Activated T-cell treated with anti-CD3 and anti-CD28 coated beads, Interleukin-2, amount 50 U/mL, for 24 hours (primary cell): ENCODE measurements at places on chromosomes 2 and 18.

GRCh38 chr2:16194096-16194390 is 253.7 kb downstream of the MYCN start:
- no peak for DNase-seq

GRCh38 chr2:101821059-101821805 is 123.7 kb downstream of the MAP4K4 start:
- no peak for DNase-seq

DNA sequence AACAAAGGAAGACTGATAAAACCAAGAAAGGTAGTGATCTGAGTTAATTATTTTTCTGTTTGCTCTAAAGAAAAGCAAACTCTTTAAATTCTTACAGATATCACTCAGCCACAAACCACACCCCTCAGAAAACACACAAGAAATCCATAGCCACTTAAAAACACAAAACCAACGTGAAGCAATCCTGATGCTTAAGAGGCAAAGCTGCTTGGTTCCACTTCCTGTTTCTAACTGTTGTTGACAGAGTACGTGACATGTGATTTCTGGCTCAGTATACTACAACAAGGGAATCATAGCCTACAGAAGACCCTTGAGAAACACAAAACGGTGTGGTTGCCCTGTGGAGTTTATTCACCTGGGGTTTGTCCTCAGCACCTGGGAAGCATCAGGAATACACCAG is 240.9 kb upstream of the APCDD1 start:
- DNase-seq: no peak

- no peak for DNase-seq
Measured at GRCh38 chr2:219404291-219404910, 13.8 kb upstream of the DES start.

- DNase-seq: no peak
Measured at GRCh38 chr18:25244170-25244569, 107.8 kb downstream of the ZNF521 start.

GRCh38 chr2:187408926-187409325 is 39.1 kb downstream of the CALCRL start:
- DNase-seq: no peak

DNA sequence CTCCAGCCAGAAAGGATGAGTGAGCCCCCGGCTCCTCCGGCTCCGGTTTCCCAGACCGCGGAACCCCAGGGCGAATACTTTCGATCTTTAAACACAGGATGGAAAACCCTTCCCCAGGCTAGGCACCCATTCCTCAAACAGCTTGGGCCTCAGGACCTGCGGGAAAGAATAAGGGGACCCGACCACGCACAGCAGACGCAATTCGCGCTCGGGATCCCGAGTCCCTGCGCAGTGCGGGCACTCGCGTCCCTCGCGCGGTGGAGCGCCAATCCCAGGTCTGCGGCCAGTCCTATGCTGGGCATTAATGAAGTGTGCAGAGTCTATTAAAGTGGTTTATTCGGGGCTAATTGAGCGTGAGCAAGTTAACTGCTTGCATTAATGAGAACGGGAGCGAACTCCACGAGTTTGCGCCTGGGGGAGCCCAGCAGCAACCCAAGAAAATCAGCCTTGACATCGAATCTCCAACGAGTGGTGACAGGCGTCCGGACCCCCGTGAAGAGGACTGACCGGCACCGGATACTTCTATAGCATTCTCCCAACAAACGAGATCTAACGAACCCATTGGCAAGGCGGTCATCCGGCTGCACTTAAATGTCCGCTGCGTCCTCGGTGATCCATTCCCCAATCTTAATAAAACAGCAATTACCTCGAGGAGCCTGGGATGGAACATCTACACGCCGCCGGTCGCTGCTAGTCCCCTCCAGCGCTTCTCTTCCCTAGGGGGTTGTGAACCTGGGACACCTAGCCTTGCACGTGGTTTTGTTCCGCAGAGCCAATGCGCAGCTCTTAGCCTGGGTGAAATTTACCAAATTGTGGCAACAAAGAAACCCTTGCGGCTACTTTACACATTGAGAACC is 1.6 kb downstream of the OSR1 start:
- peak; percentile 44 for DNase-seq

DNA sequence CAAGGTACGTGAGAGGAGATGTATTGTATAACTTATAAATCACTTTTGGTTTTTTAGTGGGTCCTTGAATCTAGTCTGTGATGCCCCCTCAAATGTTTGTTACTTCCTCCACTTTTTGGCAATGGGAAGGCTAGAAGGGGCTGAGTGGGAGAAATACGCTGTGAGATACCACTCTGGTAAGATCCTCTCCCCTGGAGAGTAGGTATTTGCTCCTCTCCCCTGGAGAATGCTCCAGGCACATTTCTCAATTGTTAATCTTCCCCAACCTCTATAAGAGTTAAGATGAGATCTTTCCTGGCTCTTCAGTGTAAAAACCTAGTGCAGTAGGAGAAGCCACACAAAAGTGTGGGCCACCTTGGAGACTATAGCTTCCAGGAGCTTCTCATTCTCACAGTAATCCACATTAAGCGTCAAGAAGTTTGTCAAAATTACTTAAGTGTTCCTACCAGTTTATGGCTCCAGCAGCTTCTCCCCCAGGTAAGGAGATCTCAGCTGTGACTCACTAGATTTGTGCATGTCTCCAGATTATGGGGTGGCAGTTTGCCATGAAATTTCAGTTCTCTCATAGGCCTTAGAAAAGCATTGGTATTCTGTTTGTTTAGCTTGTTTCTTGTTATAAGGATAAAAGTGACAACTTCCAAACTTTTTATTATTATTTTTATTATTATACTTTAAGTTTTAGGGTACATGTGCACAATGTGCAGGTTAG is 182.6 kb downstream of the FSIP2 start:
- DNase-seq: no peak

DNA sequence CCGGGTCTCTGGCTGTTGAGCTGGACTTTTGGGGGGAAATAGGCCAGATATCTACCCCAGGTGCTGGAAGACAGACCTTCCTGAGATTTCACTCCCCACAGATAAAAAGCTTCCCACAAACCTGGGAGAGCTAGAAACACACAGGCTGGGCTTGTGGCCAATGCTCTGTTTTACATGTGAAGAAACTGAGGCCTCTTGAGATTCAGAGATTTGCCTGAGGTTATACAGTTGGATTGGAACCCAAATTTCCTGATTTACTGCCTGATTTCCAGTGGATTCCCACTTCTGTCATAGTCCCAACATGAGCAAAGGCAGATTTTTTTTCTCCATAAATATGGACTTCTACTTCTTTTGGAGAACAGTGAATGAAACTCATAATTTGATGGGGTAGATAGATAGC is 360.2 kb downstream of the SETBP1 start:
- no peak for DNase-seq

DNA sequence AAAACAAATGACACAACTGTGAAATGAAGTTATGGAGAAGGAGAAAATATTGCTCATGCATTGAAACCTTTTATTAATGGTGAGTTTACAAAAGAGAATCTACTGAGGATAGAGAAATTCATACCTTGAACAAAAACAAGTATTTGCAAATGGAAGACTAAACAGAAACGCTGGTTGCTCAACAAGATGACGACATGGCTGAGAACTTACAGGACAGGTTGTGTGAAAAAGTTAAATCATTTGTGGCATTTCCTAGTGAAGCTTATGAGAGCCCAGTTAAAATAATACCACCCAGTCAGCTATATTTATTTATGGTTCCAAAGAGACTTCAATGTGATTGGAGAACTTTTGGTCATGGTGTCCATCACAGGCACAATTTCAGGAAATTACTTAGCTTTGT is 148.6 kb upstream of the PKDCC start:
- no peak for DNase-seq

DNA sequence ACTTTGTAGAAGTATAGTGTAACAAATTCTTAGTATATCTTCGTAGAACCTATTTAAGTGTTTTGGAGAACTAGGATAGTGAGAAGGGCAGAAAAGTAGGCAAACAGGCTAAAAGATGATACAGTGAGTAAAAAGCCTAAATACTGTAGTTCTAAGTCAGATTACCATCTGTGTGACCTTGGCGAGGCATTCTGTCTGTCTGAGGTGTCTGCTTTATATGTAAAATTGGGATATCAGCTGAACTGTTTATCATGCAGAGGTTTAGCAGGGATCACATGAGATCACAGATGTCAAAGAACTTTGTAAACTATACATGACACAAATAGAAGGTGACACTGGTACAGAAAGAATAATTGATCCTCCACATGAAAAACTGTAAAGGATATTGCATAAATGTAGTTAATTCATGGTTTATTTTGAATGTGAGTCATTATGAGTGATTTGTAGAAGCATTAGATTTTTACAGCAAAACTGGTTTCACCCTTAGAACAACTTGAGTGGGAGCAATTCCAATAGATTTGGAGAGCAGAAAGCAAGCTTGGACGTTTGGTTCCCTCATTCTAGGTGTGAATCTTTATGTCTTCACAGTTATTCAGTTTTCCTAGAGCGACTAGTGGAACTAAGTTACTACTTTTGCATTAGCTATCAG is 41.9 kb downstream of the TAF1B start:
- no peak for DNase-seq

- no peak for DNase-seq
Measured at GRCh38 chr2:16165518-16166326, 225.4 kb downstream of the MYCN start.

DNA sequence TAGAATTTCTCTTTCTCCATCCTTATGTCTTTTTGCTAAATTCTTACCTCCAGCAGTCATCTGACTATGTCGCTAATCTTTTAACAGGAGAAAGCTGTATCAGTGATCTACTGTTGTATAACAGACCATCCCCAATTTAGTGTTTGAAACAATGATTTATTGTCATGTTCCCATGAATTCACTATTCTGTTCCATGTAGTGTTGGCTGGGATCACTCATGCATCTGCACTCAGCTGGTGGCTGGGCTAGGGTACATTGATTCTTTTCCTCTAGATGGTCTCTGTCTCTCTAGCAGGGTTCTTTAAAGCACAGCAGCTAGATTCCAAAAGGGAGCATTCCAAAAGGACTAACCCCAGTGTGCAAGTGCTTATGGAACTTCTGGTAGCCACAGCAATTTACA is 184.2 kb upstream of the FANCL start:
- DNase-seq: no peak

DNA sequence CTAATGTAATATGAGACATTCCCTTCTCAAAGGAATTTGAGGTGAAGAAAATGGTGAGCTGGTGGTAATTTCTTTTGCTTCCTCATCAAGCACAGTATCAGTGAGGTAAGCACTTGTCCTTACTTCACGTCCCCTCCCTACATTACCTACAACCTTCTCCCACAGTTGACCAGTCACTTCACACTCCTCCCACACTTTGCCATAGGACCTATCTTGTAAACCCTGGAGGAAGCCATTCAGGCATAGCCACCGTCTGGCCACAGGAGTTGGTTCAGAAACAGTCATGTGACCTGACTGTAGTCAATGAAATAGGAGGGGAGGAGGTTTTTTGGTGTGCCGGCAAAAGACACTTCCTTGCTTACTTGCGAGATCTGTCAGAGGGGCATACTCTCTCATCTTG is 12.1 kb downstream of the ACOXL start:
- DNase-seq: no peak

DNA sequence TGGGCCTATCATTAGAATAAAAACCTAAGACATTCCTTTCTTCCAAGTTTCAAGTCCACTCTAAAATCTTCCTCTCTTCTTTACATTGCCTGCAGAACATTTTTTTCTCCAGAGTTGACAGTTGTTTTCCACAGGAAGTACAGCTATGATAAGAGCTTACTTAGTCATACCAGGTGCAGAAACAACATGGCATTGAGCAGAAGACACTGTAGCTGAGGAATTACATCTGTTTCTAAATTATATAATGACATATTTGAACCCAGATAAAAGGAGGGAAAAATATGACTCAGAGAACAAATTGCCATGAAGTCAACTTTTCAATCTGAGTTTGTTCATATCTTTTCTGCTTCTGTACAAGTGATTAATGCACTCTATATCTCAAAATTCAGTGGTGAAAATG is 30.2 kb downstream of the CMPK2 start:
- DNase-seq: no peak
